ENCODE measurements at places on chromosomes 12 and 14.

DNA sequence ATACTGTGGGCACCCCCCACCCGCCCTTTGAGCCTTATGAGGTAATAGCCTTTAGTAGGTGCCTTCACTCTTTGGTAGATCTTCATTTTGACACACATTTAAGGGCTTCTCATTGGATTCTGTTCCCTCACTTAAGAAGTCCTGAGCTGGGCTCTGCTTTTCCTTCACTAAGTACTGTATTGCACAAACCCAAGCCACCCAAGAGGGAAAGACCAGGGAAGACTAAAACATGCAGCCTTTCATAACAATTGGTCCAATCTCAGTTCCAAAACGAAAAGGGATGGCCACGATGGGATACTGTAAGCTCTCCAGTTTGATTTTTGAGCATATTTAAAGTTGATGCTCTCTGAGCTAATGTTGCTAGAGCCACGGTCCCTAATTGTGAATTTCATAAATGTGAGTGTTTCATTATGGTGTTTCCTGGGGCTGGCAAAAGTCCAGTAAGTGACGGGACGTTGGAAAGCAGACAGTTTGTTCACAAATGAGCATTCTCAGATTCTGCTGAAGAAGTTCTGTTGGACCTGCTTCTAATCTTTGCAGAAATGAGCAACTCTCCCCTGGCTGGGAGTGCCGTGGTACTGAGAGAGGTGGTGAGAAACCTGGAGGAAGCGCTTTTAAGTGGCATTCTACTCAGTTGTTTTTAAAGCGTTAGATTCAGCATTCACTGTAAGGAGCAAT is 9.4 kb downstream of the SSPN start:
- DNase-seq = no peak

GRCh38 chr12:63869656-63870055 is 25.2 kb downstream of the SRGAP1 start:
- DNase-seq = no peak

GRCh38 chr12:49198431-49199155 is 9.7 kb upstream of the TUBA1A start:
- DNase-seq = no peak

DNA sequence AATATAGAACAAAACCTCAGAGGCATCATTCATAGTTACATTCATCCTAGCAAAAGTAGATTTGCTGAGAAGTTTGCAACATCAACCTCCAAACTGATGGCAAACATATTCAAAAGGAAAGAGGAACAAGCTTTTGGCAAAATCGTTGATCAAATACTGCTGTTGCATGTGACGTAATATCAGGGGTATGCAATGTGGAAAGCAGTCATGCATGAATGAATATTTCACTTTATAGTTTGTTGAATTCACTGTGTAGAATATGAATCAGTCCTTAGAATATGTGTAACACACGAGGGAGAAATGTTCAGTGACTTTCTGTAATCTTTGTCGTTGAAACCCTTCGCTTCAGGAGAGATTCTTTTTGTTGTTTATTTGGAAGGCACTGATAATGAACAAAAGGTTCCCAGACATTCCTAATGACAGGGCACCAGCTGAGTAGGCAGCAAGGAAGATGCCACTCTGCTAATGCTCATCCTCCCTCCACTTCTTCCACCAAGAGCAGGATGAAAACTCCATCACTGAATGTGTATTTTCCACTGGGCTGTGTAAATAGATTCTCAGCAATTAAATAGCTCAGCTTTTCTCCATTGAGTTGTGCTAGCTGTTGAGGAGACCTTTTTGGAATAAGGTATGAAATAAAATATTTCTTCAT is 126.1 kb downstream of the PELI2 start:
- DNase-seq = peak; percentile 59

- peak; percentile 30 for DNase-seq
Measured at GRCh38 chr12:123270214-123271000, 1.2 kb downstream of the CDK2AP1 start.

DNA sequence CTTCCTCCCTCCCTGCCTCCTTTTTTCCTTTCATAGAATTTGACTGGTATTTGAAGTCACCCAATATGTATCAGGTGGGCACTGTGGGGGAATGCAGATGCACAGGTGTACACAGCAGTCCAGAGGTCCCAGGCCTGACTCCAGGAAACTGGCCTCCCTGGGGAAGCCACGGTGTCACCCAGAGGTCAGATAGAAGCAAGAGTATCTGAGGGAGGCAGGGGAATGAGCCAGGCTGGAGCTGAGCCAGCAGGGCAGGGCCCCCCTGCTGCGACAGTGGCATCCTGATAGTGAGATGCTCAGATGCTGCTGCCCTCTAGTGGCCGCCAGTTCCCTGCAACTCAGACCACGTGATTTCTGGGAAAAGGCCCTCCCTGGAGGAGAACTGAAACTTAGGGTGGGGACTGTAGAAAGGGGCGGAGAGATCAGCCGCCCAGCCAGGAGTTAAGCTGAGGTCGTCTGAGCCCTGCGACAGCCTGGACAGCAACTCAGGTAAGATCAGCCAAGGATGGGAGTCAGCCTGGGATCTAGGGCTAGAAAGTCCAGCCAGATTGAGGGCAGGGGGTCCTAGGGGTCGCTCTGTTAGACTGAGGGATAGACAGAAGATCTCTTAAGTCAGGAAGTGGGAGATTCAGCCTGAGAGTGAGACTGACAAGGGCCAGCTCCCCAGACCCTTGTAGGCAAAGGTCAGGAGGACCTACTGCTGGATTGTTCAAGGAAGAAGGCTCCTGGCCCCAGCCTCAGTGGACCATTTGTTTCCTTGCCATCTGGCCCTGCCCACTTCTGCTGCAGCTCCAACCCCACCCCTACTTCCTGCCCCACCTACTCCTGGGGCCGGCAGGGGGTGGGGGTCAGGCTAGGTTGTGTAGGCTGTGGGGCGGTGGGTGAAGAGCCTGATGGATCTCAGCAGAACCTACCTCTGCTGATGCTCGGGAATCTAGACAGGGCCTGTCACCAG is at the start of gene IRF9:
IRF9 (plus strand) TSS at position 416 of the 955 bp plus-strand sequence. CDS start 880 bp downstream, outside the sequence.
- peak; percentile 97 for DNase-seq

DNA sequence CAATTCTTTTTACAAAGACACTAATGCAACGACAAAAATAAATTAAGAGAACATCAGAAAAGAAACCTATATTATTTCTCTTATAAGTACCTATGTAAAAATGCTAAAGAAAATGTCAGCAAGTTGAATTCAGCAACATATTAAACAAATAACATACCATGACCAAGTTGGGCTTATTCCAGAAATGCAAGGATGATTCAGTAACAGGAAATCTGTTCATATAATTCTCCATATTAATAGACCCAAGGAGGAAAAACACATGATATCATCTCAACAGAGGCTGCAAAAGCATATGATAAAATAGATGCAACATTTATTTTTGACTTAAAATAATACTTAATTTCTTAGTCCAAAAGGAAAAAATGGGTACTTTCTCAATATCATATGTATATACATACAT is 25.1 kb upstream of the GPHB5 start:
- DNase-seq = no peak

DNA sequence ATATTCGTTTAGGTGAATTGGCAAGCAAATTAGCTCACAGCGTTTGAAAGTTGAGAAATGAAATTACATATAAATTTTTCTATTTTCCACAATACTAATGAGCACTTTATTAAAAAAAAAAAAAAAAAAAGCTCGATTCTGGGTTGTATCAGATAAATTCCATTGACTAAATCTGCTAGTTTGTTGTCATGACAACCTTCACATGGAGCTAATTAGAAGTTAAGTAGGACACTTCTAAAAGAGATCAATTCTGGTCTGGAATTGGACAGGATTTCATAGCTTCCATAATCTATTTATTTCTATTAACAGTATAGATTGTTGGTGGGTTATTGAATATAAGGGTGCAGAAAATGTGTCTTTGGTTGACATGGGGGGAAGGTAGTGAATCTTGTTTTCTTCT is 85.5 kb upstream of the NEDD1 start:
- no peak for DNase-seq

GRCh38 chr12:78580296-78580695 is 284.3 kb upstream of the SYT1 start:
- no peak for DNase-seq

DNA sequence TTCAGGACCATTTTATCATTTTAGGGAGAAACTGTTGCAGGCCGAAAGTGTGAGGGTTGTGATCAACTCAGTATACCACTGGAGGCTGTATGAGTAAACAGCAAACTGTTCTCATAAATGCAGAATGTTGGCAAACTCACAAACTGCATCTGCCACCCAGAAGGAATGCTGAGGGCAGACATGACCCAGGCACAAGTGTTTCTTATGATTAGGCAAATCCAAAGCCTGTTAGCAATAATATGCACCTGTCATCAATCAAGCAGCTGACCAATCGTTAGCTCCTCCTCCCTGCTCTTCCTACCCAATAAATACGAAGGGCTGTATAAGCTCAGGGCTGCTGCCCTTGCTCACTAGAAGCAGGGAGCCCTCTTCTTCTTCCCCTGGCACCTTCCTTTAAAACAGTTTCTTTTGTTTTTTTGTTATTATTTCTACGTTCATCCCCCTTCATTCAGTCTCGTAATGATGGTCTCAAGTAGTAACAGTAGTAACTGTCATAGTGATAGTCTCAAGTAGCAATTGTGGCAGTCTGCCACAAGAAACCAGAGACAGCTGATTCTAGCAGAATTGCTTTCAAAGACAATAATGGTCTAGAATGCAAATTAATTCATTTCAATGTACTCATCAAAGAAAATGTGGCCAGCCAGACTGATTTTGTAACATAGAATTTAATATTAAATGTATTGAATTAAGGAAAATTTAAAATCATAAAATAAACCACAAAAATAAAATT is 15.2 kb upstream of the CCDC175 start:
- DNase-seq = no peak

GRCh38 chr14:56004786-56005185 is 113.4 kb upstream of the PELI2 start:
- peak; percentile 3 for DNase-seq

DNA sequence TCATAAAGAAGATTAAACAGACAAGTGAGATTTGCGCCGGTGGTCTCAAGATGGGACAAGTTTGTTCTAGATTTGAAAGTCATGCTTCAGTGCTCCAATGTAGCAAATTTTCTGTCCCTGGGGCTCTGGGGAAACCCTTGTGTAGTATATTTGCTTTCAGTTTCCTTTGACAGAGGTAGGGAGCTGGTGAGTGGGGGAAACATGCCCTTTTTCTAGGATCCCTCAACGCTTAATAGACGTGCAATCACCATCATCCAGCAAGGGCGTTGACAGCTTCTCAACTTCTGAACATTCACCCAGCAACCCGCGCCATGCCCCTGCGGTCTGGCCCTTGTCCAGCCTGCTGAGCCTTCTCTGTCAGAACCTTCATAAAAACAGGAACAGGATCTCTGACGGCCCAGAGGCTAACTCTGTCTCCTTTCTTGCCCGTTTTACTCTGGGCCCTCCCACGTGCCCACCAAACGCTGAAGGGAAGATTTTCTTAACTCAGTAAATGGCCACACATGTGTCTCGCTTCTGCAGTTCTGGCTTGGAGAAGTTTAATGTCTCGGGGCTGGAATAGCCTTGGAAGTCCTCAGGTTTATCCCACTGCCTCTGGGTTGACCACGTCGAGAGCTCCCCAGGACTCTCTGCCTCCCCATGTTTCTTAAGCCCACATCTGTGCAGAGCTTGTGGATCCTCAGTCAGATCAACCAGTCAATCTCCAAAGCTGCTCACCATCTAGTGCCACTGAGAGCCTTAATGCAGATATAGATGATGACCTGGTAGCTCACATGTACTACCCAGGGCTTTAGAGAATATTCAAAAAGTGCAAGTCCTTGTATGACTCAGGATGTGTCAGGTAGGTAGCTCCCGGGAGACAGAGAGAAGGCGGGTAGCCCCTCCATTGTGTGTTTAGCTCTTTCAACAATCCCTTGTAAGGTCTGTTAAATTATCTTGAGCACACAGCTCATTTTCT is 58.1 kb upstream of the CCND2 start:
- peak; percentile 96 for DNase-seq

DNA sequence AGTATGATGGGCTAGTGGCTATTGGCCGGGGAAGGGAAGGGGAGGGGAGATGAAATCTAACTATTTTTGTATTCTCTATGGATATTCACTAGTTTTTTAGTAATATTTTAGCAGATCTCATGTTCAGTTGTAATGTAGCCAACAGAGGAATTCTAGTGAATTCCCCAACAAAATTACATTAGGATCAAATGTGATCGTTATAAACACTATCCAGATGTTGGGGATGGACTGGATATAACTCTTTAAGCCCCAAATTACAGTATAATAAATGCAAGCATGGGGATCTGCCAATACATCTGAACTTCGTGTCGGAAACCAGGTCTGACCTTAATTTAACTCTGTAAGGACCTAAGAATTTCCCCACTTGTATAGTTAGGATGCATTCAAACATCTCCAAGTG is 21.5 kb downstream of the LLPH start:
- DNase-seq = no peak

DNA sequence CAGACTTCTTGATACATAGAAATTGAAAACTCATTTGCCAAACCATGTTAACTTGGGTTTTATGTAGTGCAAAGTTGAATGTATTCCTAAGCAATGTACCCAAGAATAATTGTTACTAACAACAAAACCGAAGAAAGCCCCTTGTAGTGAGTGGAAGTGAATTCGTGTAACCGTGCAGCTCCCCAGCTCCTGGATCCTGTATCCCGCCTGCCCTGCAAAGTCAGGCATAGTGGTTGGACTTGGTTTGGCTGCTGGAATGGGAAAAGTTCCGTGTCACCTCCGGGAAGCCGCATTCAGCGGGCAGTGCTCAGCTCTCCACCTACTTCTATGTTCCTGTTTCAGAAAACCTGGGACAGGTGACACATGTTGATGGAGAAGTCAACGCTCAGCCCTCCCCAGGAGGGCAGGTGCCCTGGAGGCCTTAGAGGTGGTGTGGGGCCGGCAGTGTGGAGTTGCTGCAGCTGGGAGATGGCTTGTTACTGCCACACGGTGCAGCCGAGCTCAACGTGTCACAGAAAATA is 29.2 kb upstream of the C14orf180 start:
- DNase-seq = no peak

- DNase-seq = no peak
Measured at GRCh38 chr12:122293081-122293480, 26.8 kb upstream of the VPS33A start.

GRCh38 chr14:104528496-104528895 is 51.1 kb upstream of the C14orf180 start:
- DNase-seq = no peak

DNA sequence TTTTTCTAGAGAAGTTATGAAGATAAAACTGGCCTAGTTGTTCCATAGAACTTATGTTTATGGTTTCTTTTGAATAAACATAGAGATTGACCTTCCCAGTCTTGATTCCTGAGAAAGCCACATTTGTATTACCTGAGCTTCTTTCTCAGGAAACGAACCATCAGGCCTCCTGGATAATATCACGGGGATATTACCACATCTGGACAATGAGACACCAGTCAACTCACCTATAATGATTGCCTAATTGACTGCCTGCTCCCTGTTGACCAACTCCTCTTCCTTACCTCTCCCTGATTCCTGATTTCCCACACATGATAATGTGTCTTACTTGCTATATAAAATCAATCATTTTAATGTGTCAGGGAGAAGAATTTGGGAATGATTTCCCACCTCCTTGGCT is 822.7 kb downstream of the LRFN5 start:
- DNase-seq = no peak
